SHP77 (cell line): ENCODE measurements at places on chromosomes 5 and 9.

DNA sequence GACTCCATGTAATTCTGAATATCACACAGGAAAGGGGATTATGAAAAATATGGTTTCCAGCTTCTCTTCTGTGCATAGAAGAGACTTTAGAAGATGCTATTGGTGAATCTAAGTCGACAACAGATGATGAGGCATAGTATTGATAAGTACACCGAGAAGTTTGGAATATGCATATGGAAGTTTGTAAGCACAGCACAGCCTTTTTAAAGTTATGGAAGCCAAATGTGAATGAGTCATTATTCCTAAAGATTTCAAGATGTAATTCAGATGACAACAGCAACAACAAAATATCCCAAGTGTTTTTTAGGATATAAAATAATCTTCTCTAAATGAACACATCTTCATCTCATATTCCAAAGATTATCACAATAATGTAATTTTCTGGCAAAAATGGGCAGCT, 1723.3 kb downstream of the EFNA5 start:
- no peak for DNase-seq

DNA sequence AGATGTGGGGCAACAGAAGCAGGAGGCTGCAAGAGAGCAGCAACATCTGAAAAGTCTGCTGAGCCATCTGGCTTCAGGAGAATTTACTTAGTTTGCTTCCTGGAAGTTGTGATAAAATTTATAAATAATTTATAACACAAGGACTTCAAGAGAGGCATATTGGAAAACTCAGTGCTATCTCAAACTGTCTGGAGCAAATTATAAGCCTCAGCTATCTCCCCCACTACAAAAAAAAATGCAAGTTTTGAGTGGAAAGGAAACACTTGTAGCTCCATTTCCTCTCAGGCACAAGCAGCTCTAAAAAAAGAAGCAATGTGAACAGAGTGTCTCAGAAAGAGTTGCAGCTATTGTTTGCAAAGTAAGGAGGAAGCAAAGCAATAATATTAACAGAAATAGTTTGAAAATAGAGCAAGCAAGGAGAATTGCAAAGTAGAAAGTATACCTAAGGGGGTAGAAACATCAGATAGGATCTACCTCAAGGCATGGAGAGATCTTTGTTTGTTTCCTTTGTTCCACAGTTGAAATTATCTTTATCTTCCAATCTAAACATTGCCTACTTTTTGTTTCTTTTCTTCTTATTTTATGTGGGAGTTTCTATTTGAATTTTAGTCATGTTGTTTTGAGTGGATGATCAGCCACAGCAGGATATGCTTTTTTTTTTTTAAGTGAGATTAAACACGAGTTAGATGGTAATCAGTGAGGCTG, 55.9 kb upstream of the IL6ST start:
- no peak for DNase-seq

GRCh38 chr9:96087669-96088299, 212.3 kb downstream of the ERCC6L2 start:
- DNase-seq = no peak

DNA sequence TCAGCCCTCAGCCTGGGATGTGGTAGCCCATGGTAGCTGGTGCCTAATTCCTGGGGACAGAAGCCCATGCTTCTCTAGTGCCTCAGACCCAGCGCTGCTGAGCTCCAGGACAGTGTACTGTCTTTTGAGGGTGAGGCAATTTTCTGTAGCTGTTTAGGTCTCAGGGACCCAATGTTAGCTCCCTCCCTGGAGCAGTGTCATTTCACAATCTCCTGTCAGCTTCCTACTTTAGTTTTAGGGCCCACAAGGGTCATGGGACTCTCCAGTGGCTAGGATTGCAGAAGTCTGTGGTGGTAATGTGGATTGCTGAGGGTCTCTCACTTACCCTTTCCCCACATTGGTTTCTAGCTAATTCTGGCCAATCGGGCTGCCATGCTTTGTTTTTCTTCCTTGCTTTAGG, 67.7 kb upstream of the CCL21 start:
- no peak for DNase-seq

- no peak for DNase-seq
Observed at GRCh38 chr5:62938927-62939326, 360.3 kb downstream of the LRRC70 start.

GRCh38 chr5:65882278-65882677, 44.1 kb upstream of the ERBIN start:
- DNase-seq = no peak

DNA sequence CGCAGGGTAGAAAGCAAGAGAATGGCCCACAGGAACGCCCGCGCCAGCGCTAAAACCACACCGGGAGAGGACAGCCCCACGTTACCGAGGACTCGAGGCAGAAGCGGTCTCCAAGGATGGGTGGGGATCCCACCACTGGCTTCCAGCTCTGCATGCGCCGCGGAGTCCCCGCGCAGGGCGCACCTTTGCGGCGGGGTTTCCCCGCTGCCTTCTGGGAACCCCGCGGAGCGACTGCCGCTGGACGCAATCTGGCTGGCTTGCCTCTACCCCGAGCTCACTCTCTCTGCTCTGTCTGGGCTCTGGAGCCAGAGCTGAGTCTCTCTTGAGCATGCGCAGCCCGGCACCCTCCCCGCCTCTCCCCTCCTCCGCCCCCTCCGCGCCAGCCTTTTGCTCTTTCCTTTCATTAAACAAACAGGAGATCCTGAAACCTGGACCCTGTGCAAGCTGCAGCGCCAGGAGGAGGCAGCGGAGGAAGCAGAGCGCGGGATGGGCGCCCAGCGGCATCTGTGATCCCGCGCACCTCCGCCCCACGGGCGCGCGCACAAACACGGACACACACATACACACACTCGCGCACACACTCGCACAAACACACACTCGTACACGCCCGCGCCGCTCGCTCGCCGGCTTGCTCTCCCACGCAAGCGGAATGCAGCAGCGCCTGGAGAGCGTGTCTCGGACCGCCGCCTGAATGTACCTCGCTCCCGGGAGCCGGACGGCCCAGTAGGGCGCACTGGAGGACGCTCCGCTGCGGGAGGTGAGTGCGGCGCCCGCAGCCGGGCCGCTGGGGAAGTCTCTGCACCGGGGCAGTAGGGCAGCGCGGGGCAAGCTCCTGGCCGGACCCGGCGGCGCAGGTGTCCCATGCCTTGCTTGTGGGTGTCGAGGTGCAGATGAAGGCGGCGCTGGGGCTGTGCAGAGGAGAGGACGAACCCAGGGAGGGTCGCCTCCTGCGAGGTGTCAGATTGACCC, at the start of gene PLPPR1:
TSS of gene PLPPR1 (plus strand) at position 382 of the 969 bp plus-strand sequence.
- peak; percentile 29 for DNase-seq

DNA sequence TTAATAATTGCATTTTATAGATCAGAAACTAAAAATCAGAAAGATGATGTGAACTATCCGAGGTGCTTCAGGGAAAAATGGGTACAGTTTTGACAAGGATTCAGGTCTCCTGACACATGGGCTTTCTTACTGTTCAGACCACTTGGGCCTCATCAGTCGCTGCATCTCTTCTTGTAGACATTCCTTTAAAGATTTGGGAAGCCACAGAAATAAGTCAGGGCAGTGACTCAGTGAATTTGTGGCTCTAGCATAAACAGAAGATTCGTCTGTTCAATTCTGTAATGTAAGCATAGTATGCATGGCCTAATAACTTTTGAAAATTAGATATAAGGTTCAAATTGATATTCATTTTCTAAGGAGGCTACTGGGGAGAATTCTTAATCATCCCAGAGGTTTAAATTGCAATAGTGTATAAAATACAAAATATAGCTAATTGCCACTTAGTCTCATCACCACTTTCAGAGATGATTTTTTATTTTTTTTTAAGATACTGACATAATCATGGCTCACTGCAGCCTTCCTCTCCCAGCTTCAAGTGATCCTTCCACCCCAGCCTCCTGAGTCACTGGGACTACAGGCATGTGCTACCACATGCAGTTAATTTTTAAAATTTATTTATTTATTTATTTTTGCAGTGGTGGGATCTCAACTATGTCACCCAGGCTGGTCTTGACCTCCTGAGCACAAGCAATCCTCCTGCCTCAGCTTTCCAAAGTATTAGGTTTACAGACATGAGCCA, 48.9 kb downstream of the RASEF start:
- DNase-seq = no peak

GRCh38 chr9:105007143-105007542, 79.2 kb upstream of the ABCA1 start:
- no peak for DNase-seq

DNA sequence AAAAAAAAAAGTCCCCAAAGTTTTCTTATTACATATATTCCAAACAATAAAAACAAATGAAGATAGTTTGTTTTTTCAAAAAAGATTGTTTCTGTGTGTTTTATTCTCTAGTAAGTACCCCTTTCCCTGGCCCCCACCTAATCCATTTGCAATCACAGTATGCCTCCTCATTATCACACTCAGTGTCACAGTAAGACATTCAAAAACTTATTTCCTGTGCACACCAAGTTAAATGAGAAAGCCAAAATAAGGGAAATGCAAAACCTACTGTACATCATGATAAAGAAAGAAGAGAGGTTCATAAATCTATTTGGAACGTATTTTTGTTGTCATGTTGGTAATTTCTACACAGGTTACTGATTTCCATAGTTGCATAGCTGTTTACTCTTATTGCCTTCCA, 62.3 kb downstream of the ST8SIA4 start:
- DNase-seq = no peak

DNA sequence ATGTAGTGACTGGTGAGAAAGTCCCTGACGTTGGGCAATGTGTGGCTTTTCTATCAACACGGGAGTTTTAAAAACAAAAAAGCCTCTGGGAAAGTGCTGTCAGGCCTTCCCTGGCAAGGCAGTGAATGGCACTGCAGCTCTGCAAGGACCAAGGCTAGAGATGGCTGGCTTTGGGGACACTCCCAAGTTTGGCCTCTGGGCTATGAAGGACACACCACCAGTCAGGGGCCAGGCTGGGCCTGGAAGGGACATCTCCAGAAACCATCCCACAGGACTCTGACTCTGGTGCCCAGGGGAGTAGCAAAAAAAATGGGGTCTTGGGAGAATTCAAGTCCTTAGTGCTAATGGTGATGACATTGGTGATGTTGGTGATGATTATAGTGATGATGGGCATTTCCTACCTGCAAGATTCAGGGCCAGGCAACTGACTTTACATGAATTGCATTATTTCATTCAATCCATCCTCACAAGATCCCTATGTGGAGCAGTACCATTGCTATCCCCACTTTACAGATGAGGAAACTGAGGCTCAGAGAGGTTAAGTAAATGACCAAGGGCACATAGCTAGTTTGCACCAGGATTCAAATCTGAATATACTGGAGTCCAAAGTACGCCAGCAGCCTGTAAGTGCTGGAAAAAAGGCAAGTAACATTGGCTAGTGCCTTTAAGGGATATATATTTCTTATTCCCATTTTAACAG, 2.6 kb upstream of the PPARGC1B start:
- no peak for DNase-seq

- no peak for DNase-seq
Observed at GRCh38 chr5:145921211-145921610, 15.2 kb upstream of the SH3RF2 start.

- DNase-seq = peak; percentile 51
Observed at GRCh38 chr5:144028058-144028457, 142.4 kb downstream of the YIPF5 start.

DNA sequence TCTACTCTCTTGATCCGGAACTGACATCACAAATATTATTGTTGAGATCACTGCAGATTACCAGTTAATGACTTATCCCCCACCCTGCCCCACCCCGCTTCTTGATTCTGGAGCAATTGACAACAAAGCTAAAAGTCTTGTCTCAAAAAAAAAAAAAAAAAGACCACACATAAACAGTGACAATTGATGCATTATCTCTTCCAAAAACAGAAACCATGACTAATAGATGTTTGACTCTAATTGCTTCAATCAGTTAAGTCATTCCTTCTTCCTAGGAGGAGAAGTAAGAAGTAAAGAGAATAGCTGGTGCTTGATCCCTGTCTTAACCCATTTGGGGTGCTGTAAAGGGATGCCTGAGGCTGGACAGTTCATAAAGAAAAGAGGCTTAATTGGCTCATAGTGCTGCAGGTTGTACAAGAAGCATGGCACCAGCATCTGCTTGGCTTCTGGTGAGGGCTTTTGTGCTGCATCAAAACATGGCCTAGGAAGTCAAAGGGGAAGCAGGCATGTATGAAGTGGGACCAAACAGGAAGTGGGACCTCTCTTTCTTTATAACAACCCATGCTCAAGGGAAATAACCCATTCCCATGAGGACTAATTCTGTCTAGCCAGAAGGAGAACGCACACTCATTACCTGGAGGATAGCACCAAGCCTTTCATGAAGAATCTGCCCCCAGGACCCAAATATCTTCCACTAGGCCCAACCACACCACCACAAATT, 158.7 kb downstream of the TMEM167A start:
- no peak for DNase-seq

DNA sequence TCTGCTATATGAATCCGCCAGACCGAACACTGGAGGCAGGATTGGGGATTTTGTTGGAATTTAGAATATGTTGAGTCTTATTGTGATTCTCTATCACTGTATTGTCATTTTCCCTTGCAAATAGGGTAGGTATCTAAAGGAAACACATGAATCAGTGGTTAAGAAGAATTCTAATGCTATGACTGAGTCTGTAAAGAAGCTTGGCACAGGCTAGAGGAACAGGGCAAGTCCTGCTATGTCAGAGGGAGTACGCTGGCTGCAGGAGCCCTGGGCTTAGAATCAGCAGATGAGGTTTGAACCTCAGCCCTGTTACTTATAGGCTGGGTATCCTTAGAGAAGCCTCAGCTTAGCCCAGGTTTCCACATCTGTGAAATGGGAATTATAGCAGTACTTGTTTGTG, 198.1 kb downstream of the NR3C1 start:
- no peak for DNase-seq
